NT2/D1 (cell line): ENCODE measurements at places on chromosomes 12 and 14.

- DNase-seq = no peak
Measured at GRCh38 chr12:76920172-76921099, 41.6 kb upstream of the CSRP2 start.

DNA sequence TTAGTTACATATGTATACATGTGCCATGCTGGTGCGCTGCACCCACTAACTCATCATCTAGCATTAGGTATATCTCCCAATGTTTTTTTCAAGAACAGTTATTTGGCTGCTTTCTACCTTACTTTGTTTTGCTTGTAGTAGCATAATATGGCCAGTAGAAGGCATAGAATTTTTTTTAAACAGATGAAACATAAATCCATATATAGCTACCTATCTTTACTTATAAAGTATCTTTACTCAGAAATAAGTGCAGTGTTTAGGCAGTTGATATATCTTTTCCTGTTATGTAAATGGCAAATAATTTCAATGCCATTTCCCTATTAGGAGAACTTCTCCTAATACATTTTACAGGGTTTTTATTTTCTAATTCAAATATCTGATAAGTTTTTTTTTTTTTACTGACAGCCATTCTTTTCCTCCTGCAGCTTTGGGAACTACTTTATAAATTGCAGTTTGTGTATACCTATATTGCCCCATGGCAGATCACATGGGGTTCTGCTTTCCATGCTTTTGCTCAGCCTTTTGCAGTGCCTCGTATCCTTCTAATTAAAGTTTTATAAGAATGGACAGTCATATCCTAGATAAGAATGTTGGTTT is 143.1 kb downstream of the PCNX1 start:
- no peak for DNase-seq

DNA sequence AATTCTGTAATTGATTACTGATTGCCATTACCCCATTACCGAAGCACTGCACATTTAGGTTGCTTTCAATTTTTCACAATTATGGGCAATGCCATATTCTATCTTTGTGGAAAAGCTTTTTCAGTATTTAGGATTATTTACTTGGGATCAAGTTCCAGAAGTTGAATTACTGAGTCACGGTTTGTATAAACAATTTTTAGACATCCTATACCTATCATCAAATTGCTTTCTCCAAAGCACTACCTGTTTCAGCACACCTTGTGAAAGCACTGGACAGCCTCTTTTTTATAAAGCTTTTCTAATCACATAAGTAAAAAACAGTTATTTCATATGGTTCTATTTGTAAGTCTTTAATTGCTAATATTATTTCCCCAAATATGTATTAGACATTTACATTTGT is 221.5 kb upstream of the CAND1 start:
- no peak for DNase-seq

GRCh38 chr14:22297376-22297775 is 291.6 kb downstream of the DAD1 start:
- no peak for DNase-seq

- no peak for DNase-seq
Measured at GRCh38 chr12:121511916-121512315, 68.9 kb downstream of the KDM2B start.

DNA sequence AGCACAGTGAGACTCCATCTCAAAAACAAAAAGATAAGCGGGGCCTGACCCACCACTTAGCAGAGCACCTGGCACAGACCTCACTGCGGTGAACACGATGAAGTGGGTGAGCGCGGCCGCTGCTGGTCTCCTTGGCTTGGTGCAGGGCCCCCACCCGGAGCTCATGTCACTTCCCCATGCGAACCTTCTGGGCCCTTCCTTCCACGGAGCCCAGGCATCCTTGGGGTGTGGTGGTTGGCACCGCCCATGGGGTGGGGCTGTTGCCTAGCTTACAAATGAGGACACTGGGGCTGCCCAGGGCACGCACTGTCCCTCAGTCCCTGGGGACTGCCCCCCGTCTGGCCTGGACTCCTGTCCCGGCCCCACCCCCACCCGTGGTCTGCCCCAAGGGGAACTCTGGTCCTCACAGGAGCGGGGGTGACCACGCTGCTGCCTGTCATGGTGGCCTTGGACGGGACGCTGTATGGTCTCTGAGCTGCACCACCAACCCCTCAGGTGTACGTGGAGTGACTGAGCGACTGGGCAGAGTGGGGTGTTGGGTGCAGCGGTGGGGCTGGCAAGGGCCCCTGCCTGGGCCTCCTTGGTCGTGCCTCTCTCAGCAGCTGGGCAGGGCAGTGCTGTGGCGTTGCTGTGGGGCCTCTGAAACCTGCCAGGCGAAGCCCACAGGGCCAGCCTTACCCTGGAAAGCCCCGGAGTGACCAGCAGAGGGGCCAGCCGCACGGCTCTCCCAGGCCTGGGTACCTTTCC is 15.3 kb downstream of the FBRSL1 start:
- DNase-seq = no peak

DNA sequence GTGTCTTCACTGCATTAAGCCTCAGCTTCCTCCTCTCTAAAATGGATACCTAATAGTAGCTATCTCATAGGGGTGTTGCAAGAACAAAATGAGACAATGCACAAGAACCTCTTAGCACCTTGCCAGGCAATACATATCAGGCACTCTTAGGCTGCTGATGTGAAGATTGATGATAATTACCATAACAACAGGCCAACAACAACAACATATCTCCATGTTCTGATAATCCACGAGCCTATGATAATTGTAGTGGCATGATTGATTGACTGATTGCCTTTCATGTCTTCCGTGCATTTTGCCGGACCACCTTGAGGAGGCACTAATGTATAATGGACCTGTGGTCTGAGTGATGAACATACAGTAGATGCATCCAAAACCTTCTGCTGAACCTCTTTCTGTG is 50.7 kb upstream of the WSCD2 start:
- DNase-seq = no peak

DNA sequence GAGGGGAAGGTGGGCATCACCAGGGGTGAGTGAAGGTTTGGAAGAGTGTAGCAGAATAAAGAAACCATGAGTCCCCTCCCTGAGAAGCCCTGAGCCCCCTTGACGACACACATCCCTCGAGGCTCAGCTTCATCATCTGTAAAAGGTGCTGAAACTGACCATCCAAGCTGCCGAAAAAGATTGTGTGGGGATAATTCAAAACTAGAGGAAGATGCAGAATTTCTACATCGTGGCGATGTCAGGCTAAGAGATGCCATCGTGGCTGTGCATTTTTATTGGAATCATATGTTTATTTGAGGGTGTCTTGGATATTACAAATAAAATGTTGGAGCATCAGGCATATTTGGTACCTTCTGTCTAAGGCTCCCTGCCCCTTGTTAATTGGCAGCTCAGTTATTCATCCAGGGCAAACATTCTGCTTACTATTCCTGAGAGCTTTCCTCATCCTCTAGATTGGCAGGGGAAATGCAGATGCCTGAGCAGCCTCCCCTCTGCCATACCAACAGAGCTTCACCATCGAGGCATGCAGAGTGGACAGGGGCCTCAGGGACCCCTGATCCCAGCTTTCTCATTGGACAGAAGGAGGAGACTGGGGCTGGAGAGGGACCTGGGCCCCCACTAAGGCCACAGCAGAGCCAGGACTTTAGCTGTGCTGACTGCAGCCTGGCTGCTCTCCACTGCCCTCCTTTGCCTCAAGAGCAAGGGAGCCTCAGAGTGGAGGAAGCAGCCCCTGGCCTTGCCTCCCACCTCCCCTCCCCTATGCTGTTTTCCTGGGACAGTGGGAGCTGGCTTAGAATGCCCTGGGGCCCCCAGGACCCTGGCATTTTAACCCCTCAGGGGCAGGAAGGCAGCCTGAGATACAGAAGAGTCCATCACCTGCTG is 7.0 kb downstream of the SERPINA1 start:
- DNase-seq = no peak

- no peak for DNase-seq
Measured at GRCh38 chr14:50624447-50624846, 43.7 kb downstream of the SAV1 start.

DNA sequence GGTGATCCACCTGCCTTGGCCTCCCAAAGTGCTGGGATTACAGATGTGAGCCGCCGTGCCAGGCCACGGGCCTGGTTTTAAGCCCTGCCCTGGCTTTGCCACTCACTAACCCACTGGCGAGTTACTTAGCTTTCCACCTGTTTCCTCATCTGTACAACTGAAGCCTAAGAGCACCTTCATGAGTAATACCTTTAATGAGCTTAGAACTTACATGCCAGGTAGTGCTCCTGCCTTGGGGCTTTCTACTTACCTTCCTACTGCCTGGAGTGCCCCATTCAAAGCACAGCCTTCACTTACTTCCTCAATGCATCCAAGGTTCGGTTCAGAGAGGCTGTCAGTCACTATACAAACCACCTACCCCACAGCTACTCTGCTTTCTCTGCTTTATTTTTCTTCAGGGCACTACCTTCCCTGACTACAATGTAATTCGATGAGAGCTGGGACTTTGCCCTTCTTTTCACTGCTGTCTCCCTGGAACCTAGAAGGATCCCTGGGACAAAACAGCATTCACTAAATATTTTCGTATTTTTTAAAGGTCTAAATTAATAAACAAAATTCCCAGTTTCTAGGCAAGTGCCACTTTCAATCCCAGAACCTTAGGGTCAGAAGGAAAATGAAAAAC is 13.8 kb downstream of the ZCCHC8 start:
- DNase-seq = no peak

DNA sequence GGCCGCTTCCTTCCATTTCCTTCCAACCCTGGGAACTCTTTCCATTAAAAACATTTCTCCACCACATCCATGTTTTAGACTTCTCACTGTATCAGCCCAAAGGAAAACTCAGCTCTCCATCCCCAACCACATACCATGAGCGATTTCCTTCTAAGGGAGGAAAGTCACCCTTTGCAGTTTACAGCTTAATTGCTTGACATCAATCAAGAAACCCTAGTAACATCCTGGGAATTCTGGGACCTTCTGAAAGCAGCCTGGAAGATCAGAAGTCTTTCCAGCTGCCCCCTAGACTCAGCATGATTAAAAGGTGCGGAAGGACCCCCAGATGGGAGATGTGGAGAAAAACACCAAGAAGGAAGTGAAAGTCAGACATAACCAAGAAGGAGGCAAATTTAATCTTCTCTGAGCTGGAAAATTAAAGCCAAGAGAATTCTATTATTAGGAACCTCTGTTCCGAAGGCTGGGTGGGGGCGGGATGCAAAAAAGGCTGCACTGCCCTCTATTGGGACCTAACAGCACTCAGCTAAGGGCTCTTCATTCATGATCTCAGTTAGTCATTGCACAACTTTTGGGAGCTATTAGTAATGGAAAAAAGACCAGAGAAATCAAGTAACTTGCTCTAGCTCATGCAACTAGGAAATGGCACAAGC is 73.3 kb upstream of the PLXNC1 start:
- DNase-seq = peak; percentile 38

DNA sequence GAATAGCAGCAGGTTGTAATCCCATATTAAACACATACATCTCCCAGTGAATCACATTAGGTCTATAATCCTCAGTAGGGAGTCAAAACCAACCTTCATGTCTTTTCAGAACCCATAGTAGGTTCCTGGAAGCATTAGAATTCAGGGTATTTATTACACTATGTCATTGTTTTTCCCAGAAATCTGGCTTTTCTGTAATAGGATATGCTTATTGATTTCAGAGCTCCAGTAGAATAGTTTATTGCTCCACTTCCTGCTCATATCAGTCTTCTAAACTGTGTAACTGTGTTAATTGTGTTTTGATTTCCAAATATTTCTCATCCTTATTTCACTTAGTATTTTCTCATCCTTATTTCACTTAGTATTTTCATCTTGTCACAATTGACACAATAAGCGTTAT is 268.0 kb downstream of the CCDC59 start:
- DNase-seq = no peak

DNA sequence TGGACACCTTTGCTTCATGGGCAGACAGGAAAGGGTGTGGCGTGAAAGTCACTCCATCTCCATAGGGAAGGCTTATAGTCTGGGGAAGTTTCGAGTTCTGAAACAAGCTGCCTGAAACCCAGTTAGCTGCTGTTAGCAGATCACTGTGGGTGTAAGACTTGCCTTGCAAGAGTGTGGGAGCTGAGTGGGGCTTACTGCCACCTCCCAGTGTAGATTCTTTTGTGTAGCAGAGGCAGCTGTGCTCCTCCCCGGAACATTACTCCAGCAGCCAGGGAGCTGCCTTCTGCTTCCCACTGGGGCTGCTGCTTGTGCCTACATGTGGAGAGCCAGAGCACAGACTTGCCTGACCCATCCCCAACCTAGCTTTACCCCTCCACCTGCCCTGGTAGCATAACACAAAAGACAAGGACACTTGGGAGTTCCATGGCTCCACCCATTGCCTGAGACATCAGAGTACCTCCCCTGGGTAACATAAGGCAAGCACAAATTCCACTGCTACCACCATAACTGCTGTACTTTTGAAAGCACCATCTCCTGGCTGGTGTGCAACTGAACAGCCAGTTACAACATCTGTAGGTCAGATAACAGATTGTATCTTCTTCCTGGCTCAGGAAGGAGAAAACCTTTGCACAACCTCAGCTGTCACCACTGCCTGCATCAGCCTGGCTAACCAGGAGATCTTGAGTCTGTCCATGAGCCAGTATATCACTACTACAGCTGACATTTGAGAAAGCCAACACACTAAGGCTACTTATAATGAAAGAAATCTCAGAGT is 69.5 kb downstream of the ADAMTS20 start:
- DNase-seq = no peak

DNA sequence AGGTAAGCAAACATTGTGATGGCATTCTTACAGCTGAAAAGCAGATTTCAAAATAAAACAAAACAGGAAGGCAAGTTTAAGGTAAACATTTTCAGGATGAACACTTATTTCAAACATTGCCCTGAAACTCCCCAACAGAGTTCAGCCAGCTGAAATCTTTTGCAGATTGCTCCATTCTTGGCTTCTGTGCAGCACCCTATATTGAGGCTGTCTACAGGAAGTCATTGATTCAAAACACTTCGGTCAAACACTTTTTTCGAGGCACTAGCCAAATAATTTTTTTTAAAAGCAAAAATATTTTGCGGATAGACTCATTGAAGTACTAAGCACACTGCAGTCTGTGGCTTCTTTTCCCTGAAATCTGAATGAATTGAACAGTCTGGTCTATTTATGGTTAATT is 318.1 kb upstream of the PDE3A start:
- no peak for DNase-seq

- no peak for DNase-seq
Measured at GRCh38 chr12:131853832-131854797, 25.9 kb downstream of the MMP17 start.

- no peak for DNase-seq
Measured at GRCh38 chr12:88931598-88931997, 351.3 kb upstream of the KITLG start.

- DNase-seq = no peak
Measured at GRCh38 chr12:57929092-57929830, 12.1 kb upstream of the ATP23 start.

- no peak for DNase-seq
Measured at GRCh38 chr12:100545092-100545491, 28.4 kb upstream of the GAS2L3 start.

GRCh38 chr12:94831081-94831751 is 172.3 kb downstream of the NDUFA12 start:
- no peak for DNase-seq

GRCh38 chr14:29197557-29197956 is 431.0 kb downstream of the FOXG1 start:
- DNase-seq = no peak
